ENCODE measurements at places on chromosomes 11 and 22. TPM values are rescaled to one million over a fixed set of nuclear protein-coding genes. Genes with fewer than 3 reads are reported as not detected.

DNA sequence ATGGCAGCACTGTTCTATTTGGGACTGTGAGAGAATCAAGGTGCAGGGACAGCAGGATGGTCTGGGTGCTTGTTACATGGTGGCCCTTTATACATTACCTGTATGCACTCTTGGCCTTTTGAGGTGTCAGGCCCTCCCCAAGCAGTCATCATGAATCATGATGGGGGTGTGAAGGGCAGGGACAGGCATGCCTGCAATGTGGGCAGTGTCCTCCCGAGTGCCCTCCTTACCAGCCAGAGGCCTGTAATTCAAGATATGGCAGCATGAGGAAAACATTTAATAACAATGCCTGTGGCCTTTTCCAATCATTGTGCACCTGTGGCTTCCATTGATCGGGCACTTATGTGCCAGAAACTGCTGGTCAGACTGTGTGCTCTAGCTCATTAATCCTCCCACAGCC is 25.5 kb upstream of the CYP2D6 start:
- DNase-seq = peak; percentile 85

- DNase-seq = no peak
Measured at GRCh38 chr11:77131560-77131959, 3.5 kb downstream of the MYO7A start.

DNA sequence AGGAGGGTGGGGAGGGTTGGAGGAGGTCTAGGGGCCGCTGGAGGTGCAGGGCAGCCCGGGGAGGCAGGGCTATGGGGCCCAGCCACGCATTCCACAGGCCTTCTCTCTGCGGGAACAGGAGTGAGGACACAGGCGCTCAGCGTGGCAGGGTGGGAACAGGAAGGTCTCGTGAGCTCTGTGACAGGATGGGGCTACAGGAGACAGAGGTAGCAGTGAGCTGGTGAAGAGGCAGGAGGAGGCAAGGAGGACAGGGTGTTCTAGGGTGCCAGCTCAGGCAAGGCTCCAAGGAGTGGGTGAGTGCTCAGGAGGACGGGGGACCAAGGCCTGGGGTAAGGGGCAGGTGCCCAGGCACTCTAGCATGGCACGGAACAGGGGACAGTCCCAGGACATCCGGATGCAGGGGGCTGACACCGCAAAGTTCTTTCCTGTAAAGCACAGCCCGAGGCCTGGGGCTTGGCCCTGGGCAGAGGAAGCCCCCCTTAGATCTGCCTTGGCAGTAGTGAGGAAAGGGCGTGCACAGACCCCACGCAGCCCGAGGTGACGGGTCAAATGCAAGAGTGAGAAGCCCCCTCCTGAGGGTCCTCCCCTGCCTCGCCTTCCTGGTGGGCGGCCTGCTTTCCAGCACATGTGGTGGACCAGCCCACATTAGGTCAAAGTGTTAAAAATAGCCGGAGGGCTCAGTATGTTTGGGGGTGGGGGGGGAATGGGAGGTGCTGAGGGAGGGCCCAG is 4.7 kb upstream of the NEAT1 start:
- DNase-seq = peak; percentile 2

DNA sequence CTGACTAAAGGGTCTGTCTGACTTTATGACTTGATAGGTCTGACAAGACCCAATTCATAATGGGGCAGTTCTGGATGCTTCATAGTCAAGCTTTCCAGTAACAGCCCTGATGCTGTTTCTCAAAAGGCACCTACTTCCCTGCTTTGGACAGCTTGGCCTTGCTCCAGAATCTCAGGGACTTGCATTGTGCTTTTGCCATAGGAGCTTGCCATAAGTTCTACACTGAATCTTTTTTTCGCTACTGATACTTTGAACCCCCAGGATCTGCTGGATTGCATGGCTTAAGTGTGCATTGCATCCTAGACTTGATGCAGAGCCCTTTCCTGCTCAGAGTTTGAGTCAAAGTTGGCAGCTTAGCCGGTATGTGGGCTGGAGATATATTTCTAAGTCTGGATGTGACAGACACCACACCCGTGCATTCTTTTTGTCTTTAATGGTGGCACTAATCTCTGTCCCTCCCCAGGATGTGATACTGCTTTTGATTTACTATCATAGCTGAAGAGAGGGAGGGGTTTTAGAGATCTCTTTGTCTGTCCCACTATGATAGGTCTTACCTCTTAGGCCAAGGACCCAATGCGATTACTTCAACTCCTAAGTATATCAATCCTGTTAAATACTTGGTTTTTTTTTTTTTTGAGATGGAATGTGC is 16.9 kb upstream of the SLC3A2 start:
- no peak for DNase-seq

- no peak for DNase-seq
Measured at GRCh38 chr22:49365191-49365837, 462.4 kb downstream of the BRD1 start.

C11orf86 gene
- not detected for total RNA-seq

NAALADL1 gene
- total RNA-seq = 16.6 TPM

- DNase-seq = peak; percentile 50
Measured at GRCh38 chr11:73308003-73308960, at the start of gene ARHGEF17. TSS of gene ARHGEF17 (plus strand) at chr11:73308276. CDS start at chr11:73308639, 363 bp downstream.

DNA sequence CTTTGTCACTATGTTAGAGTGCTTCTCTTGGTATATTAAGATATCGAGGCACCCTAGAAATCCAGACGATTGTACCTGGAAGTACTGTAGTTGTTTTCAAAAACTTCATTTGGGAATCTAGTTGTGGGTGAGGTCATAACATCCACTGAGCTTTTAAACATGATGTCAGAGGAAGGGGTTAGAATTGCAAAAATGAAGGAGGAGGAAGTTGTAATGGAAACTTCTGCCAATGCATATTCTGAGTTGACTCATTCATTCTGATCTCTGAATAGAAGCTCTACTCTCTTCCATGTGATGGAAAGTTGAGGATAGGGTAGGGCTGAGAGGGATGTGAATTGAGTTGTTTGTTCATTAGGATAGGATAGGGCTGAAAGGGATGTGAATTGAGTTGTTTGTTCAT is 7.7 kb downstream of the CD44 start:
- DNase-seq = no peak

GRCh38 chr11:12248330-12248729 is 129.0 kb upstream of the PARVA start:
- DNase-seq = peak; percentile 74

DNA sequence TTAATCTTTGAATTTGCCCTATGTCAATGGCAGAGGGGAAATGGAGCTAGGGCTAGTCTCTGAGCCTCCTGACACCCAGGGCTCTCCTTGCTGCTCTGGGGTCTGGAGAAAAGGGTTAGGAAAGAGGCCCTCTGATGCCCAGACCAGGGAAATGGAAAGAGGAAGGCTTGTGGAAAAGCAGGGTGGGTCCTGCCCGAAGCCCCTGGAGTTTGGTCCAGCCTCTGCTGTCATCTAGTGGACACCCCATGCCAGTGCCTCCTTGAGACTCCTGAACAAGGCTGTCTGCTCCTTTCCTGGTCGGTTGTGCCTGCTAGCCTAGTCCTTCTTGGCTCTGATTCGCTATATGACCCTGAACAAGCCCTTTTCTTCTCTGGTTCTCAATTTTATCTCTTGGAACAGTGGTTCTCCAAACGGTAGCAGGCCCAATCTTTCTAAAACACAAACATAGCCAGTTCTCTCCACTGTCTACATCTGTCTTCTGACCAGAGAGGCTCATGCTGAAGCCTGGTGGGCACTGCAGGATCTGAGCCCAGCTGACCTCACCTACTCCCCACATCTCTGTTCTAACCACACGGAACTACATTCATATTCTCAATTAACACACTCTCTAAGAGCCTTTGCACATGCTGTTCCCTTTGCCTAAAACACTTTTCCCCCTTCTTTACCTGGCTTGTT is 8.8 kb upstream of the PLA2G3 start:
- peak; percentile 61 for DNase-seq

PRSS23 gene
- total RNA-seq = 101 TPM

DNA sequence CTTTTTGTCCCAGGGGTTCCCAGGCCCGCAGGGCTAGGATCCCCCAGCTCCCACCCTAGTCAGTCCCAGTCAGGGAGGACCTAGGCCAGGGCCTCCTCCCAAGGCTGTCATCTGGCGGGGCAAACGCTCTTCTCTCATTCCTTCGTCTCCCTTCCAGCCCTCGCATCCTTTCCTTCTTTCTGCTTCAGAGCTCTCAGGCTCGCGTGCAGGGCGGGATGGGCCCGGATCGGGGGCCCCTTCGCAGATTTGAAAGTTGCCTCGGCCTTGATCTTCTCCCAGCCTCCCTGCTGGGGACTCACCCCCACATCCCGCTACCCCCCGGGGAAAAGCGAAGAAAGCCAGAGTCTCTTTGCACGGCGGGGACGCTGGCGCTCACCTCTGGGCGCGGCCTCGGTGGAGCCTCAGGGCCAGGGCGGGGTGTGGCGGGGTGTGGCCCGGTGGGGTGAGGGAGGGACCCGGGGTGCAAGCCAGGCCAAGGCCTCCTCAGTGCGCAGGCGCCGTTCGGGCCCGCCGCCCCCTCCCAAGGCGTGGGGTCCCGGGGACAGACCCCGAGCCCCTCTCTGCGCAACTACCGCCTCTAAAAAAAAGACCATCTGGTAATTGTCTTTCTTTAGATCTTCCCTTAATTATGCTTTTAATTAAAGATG is 14.8 kb upstream of the PAX6 start:
- no peak for DNase-seq

DNA sequence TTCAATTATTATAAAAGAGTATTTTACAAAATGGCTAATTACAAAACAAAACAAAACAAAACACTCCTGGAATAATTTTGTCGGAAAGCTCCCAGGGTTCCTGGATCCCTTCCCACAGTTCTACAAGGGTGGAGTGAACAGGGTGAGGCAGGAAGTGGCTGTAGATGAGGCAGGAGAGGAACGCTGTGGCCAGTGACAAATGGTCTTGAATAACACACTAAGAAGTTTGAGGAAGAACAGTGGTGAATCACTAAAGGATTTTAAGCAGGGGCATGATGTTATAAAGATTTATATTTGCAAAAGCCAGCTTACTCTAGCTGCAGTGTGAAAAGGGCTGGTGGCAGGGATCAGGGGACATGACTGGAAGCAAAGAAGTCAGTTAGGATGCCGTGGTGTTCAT is 33.8 kb upstream of the APOA1 start:
- peak; percentile 88 for DNase-seq

DNA sequence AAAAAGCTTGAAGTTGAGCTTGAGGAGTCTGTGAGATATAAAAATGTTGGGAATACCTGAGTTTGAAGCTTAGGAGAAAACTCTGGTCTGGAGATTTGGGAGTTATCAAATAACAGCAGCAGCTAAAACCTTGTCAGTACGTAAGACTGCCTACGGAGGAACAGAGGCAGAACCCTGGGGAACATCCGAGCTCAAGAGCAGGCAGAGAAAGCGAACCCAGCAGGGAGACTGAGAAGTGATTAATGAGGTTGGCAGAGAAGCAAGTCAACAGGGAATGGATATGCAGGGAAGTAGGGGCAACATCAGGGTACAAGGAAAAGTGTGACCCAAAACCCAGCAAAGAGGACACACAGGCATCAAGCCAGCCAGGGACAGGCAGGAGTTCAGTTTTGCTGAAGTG is 12.6 kb upstream of the MTFP1 start:
- no peak for DNase-seq

SMC1B gene
- total RNA-seq = not detected

DNA sequence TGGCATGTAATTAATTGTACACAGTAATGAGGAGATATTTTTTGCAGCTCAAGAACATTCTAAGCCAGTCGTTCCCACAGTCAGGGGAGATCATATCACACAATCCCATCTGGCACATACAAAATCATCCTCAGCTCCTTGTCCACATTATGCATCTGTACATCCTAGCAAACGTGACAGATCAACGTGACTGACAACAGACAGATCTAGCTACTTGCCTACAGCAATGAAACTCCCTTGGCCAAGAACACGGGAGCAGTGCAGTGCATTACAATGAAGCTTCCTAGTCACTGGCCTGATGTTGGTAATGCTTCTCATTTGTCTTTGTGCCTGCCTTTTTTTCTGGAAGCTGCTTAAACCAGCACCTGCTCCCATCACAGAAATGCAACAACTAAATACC is 24.5 kb upstream of the GUCY1A2 start:
- no peak for DNase-seq

Data from bronchial epithelial cell (primary cell).